ENCODE measurements at places on chromosomes 12 and 14.

DNA sequence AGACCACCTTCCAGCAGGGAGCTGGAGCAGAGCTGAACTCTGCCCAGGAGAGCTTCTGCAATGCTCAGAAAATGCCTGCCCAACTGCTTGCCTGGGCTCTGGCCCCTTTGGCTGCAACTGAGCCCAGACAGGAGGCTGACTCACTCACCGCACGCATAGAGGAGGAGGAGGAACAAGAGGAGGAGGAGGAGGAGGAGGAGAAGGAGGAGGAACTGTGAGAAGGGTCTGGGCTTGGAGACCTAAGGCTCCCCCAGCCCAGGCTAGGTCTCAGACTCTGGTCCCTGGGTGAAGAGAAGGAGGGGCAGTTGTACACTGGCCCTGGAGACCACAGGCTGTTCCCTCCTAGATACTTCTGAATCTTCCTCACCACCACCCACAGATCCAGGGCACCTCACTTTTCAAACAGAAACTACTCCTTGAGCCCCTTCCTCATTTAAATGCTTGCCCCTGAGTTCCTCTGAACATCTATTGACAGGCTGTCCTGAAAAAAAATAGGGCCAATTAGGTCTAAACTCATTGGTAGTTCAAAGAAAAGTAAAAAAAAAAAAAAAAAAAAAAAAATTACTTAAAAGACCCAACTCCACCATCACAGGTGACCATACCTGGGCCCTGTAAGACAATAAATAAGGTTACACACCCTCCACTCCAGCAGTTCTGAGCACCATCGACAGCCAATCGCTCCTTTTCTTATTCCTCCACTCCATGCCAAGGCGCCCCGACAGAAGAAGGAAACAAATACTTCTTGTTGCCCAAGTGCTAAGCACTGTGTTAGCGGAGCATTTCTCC, 674 bp downstream of the VDR start:
- DNase-seq, result no peak

- DNase-seq, result no peak
Measured at GRCh38 chr14:72714871-72715214, 179.1 kb downstream of the DPF3 start.

DNA sequence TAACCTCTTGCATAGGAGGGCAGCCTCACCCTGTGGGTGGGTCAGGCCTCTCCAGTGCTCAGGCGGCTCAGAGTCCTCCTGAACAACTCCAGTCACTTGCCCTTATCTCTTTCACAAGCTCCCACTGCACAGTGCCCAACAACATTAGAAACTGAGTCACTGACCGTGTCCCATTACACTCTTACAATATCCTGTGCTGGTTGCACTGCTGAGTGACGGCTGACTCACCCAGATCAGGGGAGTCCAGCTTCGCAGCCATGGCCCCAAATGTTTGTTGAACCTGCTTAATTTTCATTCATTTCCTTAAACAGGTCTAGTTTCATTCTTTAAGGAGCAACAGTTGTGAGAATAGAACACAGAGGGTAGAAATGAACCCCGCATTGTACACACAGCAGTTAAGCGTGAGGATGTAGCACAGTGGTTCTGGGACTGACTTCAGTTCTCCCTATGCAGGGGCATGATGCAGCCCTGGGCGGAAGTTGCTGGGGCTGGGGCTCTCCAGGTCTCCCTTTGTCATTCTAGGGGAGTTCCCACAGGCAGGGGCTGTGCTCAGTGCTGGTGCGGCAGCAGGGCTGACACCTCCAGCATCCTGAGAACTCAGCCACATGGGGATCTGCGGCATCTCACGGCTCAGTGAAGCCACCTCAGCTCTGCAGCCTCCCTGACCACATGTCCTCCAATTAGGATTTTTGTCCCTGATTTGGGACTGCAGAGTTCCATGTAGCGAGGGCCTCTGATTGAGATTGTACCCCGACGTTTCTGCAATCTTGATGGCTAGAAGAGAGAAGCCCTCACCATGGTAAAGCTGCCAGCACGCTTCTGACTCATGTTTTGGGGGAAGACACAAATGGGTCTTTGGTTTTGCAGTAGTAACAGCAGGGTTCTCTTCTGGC, 16.1 kb downstream of the GPR68 start:
- DNase-seq, result no peak

DNA sequence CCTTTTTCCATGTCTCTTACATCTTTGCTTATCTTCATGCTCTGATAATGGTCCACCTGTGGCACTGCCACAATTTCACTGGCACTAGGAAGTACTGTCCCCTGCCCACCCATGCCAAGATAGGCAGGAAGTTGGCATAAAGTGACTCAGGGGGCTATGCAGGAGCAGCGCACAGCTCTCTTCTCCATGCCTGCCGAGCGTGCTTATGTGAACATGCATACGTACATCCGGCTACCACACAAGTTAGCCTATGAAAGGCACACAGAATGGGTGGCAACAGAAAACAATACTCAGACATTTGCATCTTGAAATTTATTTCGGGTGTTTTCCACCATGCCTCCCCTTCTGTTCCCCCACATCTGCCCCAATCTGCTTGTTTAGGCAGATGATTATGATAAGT, 174.4 kb upstream of the GZMB start:
- no peak for DNase-seq

GRCh38 chr14:31990183-31990857, 86.8 kb upstream of the ARHGAP5 start:
- DNase-seq, result no peak
